IMR-90 (cell line): ENCODE measurements at places on chromosomes 2 and 18. TPM values are rescaled to one million over a fixed set of nuclear protein-coding genes. Genes with fewer than 3 reads are reported as not detected.

Gene COL4A3
- not detected in 2 replicates for total RNA-seq

Gene HNMT
- total RNA-seq, result 12.2 and 14.2 TPM in 2 replicates

Gene INHA
- total RNA-seq, result not detected in 2 replicates

Gene FN1
- 7,693 and 8,243 TPM in 2 replicates for total RNA-seq

GRCh38 chr18:7417727-7418126 lies 149.4 kb upstream of the PTPRM start:
- no peak for DNase-seq

- DNase-seq, result no peak
Observed at GRCh38 chr2:112637289-112637660, 8.5 kb upstream of the SLC20A1 start.

- DNase-seq, result no peak
Observed at GRCh38 chr2:16204886-16205620, 264.7 kb downstream of the MYCN start.

DNA sequence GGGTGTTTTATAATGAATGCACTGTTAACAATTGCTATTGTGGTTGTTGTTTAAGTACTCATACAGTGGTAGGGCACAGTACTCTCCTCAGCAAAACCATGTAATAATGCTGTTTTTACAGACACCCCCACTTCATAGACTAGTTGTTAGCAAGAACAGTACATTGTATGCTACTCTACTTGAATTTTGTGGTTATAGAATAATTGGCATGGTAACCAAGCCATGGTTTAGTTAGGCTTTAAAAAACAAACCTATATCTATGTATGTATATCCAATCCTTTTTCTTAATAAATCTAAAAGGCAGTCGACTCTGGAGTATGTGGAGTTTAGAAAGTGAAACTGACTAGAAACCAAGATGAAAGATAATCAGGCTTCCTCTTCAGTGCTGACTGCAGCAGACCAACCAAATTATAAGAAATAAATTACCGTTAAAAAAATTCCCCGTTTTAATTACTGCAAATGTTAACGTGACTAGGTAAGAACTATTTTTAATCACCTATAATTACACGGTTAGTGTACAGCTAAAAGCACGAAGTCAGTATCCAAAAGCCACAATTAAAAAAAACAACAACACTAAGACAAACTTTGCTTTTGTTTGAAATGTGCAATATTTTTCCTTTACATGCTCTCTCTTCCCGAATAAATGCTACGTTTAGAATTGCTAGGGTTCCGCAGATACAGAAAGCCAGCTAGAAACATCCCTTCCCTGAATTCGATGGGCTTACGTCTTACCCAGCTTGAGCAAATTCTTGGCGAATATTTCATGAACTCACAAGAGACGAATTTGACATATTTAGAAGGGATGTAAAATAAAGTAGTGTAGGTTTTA lies 113.3 kb upstream of the SERTAD2 start:
- DNase-seq, result peak; percentile 53

Gene UGT1A10
- total RNA-seq, result not detected in 2 replicates

DNA sequence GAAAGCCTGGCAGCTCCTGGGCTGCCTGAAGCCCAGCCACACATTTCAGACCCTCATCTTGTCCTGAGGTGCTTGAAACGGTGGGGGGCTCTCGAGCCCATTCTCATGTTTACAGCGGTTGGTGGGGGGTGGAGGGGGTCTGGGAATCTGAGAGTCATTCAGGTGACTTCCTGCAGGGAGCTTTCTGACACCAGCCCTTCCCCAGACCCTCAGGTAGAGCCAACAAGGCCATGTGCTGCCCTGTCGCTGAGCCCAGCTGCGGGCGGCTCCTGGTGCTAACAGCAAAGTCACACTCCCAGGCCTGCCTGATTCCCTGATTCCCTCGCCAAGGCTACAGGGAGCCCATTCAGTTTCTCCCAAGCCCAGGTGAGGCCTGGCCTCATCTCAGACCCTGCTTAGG lies 324.9 kb upstream of the MEX3C start:
- DNase-seq, result no peak

Gene BMP10
- total RNA-seq, result not detected in 2 replicates

DNA sequence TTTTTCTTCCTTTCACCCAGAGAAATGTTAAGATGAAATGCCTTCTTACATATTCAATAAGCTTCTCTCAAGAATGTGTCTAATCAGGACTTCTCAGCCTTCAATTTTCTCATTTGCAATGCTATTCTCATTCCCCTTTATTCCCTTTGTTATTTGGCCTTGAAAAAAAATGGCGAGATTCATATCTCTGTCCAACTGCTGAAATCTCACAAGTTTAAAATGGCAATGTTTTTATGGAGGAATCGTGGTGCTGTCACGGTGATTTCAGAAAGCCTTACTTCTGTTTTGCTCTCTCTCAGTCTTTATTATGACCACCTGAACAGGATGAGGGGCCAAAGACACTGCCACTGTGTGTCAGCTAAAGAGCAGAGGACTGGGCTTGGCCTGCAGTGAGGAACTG lies 928.5 kb downstream of the DCC start:
- no peak for DNase-seq

Gene ZEB2
- total RNA-seq, result 50.9 and 52.5 TPM in 2 replicates

DNA sequence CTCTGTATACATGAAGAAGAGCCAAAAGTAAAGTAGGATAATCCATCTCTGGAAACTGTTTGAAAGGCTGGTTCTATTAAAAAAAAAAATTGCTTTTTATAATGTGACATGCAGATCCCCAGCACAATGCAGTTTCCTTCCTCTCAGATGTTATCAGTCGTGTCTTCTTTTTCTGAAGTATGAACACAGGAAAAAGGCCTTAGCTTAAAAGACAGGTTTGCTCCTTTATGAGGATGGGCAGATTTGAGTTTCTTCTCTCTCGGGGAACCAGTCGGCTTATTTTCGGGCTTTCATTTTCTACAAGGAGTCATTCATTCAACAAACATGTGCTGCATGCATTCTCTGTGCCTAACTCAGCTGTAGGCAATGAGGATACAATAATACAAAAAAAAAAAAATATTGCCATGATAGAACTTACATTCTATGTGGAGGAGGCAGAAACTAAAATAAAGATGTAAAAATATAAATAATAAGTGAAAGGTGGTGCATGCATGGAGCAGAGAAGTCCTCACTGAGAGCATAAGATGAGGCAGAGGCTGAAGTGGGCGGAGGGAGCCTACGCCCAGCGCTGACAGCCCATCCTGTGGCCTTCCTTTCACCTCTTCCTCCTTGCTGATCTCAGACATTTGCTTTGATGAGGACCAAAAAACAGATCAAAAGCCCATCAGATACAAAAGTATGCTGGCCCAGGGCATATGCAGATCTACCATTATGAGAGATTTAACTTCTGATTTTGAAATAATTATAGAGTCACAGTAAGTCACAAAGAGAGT lies at the start of gene CD226:
CD226 (minus strand) TSS at position 513 of the 773 bp plus-strand sequence; CDS start at position 46, 467 bp downstream.
- no peak for DNase-seq

Gene SCYGR4
- not detected in 2 replicates for total RNA-seq

Gene LCT
- under 0.01 TPM in 1 of 2 replicates, not detected in the other for total RNA-seq

Gene TEKT4
- total RNA-seq, result not detected in 2 replicates

DNA sequence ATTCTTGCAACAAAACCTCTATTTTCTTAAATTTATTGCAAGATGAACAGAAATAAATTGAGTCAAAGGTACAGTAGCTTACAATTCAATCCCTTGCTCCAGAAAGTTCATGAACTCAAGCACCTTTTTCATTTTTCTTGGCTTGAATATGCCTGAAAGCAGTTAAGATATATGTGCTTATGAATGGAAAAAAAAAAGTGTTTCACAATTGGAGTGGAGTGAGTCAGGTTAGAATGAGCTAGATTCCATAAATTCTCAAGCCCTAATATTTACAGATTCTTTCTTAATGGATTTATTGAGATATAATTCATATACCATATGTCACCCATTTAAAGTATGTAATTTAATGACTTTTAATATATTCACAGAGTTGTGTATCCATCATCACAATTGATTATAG lies 39.6 kb upstream of the NEMP2 start:
- DNase-seq, result peak; percentile 59

DNA sequence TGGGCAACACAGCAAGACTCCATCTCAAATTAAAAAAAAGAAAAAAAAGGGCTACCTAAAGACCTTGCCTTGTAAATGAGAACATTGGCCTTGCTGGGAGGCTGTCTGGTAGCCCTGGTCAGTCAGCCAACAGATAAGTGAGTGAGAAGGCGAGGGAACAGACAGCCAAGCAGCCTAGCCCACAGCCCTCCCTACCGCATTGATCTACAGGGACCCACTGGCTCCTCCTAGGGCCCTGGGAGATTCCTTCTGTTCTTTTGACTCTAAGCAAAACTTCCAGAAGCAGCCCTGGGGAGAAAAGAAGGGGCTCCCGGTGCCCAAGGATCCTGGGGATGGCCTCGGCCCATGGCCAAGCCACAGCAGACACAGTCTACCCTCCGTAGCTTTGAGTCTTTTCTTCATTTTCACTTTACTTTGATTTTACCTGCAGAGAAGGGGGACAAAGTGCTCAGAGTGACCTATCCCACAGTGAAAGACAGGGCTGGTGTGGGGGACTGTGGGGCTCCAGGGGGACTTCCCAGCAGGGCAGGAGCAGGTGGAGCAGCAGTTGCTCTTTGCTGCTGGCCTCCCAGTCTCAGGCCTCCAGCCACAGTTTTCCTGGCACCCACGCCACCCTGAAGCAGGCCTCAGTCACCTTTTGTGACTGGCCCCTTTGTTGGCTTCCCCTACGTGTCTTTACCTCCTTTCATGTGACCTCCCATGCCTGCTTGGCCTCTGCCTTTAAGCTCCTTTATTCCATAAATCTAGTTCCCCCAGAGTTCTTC lies 5.1 kb downstream of the CEP68 start:
- no peak for DNase-seq

GRCh38 chr2:109385506-109385905 lies 228.3 kb downstream of the SEPTIN10 start:
- no peak for DNase-seq

DNA sequence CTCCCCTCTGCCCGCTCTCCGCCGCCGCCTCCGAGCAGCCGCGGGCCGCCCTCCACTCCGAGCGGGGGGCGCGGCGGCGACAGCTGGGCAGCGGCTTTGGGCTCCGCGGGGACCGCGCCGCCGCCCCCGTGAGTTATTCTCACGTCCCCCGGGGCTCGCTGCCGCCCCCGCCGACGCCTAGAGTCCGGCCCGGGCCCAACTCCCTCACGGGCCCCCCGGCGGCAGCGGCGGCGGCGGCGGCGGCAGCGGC lies 645 bp downstream of the MIB1 start:
- DNase-seq, result no peak

GRCh38 chr2:120108749-120109148 lies 95.9 kb downstream of the EPB41L5 start:
- peak; percentile 61 for DNase-seq

DNA sequence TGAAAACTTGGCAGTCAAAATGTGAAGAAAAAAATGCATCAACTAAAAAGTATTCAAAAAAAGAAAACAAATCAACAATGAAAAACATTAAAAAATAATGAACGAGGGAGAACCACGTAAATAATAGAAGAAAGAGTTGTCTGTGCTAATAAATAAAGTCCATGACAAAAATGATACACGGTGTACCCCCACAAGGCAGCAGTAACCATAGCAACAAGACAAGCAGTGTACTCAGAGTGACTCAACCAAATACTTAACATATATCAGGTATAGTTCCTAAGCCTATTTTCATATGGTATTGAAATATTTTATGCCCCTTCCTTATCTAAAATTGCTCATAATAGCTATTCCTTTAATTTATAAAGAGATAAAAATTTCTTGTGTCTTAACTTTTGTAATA lies 162.3 kb upstream of the TMEM200C start:
- peak; percentile 48 for DNase-seq

Gene NT5C1B
- not detected in 2 replicates for total RNA-seq

Gene BOLL
- not detected in 2 replicates for total RNA-seq

DNA sequence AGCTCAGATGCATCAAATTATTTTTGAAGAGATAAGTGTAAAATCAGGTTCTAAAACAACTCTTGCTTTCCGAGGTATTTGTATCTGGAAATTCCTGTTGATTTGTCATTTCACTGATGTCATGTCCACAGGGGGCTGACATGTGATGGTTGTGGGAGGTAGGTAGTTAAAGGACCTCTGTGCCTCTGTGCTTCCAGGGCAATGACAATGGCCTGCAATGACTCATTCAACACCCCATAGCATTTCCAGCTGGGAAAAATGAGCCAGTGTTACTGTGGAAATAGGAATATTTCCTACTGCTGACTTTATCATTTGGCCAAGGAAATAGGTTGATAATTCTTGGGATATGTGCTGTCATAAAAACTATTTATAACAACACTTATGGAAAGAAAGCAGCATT lies 86.2 kb upstream of the CCDC195 start:
- peak; percentile 55 for DNase-seq
